ENCODE measurements at places on chromosomes 5 and 9.

- no peak for DNase-seq
Measured at GRCh38 chr5:1378096-1378495, 33.2 kb upstream of the CLPTM1L start.

DNA sequence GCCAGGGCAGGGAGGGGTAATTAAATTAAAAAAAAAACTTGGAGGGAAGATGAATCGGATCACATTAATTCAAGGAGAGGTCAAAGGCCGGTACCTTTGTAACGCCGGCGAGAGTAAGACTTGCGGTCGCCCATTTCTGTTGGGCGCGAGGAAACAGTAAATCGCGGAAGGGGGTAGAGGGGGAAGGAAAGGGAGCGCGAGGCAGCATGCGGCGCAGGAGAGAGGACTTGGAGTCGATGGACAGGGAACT lies 324 bp upstream of the RGMB start:
- no peak for DNase-seq

GRCh38 chr9:113990570-113990907 lies 87.6 kb downstream of the AMBP start:
- no peak for DNase-seq

GRCh38 chr9:107039542-107039941 lies 176.6 kb downstream of the ZNF462 start:
- peak; percentile 96 for DNase-seq

GRCh38 chr5:40429258-40430100 lies 250.2 kb upstream of the PTGER4 start:
- peak; percentile 9 for DNase-seq

GRCh38 chr9:21549251-21549765 lies 67.2 kb upstream of the IFNE start:
- peak; percentile 97 for DNase-seq

GRCh38 chr9:92164490-92164889 lies 49.3 kb upstream of the SPTLC1 start:
- no peak for DNase-seq

DNA sequence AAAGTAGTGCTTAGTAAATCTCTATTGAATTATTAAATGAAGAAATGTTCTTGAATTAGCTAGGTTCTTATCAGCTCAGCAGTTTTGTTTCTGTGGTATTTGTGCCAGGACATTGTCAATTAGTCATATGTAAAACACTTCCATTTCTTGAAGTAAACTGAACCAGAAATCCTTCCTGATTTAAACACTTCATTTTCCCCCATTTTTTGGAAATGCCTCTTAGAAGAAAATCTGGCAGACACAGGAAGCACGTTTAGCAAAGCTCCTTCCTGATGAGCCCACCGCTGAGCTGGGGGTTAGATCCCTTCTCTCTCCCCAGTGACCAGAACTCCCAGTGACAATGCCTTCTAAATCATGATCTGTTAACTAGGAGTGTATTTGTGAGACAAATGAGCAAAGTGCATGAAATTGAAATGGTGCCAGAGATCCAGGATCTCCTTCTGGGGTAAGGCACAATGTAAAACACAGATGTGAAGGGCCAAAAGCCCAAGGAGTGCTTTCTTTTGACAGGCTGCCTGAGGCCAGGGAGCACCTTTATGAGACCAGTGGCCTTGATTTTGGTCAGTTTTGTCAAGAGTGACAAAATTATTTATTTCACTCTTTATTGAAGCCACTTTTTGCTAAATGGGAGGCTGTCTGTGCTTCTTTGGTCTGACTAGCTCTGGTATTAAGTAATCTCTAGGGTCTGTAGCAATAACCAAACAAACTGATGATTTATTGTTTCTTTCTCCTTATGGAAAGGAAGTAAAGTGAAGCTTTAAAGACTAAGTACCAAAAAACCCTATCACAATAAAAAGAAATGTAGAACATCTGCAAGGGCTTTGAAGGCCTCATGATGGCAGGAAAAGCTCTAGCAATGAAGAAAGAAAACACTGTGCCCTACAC lies 25.5 kb upstream of the RUSC2 start:
- DNase-seq: no peak

DNA sequence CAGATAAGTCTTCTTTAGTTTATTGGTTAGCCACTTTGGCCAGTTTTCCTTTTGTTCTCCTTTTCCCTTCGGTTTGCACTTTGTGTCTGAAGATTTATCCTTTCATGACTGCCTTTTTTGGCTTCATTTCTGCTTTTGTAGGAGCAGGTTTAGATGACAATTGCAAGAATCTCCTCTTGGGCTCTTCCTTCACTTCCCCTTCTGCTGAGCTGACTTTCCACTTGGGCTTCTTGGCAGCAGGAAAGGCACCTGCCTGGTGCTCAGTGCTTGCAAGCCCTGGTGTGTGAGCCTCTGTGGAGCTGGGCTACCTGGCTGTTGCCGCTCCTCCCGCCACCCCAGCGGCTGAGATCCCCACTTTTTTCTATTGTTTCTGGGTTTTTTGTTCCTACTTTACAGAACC lies 7.3 kb downstream of the CCDC112 start:
- no peak for DNase-seq

- no peak for DNase-seq
Measured at GRCh38 chr9:100725371-100725770, 147.5 kb downstream of the CAVIN4 start.

GRCh38 chr5:116626272-116626723 lies 51.7 kb upstream of the SEMA6A start:
- peak; percentile 64 for DNase-seq

- peak; percentile 98 for DNase-seq
Measured at GRCh38 chr5:178642351-178642909, 15.6 kb upstream of the CLK4 start.

- DNase-seq: no peak
Measured at GRCh38 chr5:117054911-117055310, 480.3 kb upstream of the SEMA6A start.

DNA sequence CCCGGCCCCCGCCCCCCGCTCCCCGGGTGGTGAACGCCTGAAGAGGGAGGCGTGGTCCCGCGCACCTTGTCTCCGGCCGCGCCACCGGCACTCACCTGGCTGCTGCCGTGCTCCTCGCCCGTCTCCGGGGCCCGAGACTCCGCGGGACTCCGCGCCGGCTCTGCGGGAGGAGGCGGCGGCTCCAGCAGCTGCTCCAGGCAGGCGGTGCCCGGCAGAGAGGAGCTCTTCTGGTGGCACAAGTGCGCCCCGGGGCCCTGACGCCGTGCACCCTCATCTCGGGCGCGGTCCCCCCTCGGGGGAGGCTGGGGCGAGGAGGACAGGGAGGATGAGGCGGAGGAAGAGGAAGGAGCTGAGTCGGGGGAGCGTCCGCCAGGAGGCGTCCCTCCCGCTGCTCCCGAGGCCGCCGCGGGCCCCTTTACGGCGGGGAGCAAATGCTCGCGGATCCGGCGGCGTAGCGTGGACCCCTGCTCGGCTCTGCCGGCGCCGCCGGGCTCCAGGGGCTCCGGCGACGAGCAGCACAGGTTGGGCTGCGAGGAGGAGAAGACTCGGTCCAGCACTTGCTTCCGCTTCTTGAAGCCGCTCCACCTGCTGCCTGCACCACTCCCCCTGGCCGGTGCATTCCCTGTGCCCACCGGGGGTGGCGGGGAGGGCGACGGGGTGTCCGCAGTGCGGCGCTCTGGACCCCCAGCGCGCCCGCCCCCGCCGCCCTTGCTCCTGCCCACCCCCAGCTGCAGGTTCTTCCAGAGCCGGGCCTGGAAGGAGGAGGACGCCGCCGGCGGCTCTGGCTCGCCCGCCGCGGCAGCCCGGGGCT lies 928 bp downstream of the MCTP1 start:
- DNase-seq: peak; percentile 16

DNA sequence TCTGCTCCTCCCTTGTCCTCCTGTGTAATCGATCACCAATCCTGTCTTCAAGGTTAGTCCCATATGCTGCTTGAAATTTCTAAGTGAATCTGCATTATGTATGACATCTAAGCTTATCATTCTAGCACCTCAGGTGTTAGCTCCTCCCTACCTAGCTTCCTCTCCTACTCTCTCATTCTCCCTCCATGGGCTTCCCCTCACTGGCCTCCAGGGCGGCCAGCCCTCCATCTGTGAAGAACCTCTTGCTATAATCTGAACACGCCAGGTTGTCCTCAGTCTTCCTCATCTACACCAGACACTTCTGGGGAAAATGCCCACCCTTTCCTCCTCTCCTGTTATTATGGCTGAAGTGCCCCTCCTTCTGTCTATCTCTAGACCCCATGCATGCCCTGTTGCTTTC lies 599.3 kb upstream of the KLF4 start:
- no peak for DNase-seq

DNA sequence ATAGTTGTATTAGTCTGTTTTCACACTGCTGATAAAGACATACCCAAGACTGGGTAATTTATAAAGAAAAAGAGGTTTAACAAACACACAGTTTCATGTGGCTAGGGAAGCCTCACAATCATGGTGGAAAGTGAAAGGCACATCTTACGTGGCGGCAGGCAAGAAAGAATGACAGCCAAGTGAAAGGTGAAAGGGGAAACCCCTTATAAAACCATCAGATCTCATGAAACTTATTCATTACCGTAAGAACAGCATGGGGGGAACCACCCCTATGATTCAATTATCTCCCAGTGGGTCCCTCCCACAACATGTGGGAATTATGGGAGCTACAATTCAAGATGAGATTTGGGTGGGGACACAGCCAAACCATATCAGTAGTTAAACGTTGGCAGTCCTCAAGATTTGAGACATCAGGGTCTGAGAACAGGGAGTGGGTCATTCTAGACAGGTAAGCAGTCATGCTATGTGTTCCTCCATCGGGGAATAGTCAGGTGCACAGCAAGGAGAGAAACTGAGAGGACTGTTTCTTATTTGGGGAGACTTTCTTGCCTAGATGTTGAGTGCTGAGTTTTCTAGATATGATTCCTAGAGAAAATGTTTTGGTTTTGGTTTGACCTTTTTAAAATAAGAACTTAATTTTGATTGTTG lies 45.8 kb upstream of the ENTREP1 start:
- DNase-seq: no peak

DNA sequence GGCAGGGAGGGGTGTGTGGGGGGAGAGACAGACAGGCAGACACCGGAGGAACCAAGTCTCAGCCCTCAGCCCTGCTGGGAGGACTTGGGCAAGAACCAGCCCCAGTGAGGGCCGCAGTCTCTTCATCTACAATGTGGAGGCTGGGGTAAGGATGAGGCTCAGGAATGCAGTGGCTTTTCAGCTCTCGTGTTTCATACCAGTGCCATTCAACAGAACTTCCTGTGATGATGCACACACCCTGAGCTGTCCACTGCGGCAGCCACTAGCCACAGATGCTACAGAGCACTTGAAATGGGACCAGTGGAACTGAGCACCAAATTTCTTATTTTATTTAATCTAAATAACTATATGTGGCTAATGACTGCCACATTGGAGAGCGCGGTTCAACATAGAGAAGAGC lies 10.7 kb downstream of the CAMK2A start:
- peak; percentile 91 for DNase-seq

DNA sequence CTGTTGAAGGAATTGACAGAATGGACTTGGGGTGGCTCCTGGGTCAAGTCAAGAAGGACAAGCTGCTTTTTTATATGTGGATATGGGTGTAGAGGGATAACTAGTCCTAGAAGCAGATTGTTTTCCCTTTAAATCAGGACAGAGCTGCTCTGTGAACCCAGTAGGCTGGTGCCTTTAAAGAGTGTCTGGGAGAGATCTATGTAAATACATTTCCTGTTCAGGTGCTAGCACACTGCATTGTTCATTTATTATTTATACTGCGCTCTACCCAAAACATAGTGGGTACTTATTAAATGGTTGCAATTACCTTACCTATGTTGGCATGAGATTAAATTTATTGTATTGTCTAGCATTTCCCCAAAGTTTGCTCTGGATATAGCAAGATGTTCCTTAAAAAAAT lies 86.6 kb upstream of the EQTN start:
- no peak for DNase-seq

DNA sequence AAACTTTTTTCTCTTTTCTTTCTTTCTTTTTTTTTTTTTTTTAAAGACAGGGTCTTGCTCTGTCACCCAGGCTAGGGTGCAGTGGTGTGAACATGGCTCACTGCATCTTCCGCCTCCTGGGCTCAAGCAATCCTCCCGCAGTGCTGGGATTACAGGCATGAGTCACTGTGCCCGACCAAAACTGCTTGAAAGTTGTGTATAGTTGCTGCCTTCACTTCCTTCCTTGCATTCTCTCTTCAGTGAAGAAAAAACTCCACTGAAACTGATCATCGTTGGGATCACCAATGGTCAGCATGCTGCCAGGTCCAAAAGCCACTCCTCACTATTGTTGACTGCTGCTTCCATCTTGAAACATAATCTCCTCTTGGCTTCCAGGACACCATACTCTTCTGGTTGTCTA lies 66.6 kb upstream of the CTNNA1 start:
- no peak for DNase-seq

DNA sequence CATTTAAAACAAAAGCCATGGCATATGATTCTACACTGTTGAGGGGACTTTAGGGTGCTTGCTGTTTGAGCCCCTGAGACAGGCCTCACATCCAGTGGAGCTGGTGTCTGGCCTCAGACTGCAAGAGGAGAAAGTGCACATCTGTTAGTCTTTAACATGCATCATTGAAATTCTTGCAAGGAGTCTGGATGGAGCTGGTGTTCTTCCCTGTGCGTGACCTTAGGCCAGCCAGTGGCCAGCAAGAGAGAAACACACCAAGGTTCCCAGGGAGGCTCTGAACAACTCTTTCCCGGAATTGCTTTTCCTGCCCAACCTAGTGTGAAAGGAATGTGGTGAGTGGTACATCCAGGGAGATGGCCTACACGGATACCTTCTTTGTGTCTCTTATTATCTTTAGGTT lies 282.8 kb upstream of the TNC start:
- peak; percentile 77 for DNase-seq

GRCh38 chr9:80644044-80644443 lies 1045.3 kb downstream of the TLE1 start:
- DNase-seq: no peak

DNA sequence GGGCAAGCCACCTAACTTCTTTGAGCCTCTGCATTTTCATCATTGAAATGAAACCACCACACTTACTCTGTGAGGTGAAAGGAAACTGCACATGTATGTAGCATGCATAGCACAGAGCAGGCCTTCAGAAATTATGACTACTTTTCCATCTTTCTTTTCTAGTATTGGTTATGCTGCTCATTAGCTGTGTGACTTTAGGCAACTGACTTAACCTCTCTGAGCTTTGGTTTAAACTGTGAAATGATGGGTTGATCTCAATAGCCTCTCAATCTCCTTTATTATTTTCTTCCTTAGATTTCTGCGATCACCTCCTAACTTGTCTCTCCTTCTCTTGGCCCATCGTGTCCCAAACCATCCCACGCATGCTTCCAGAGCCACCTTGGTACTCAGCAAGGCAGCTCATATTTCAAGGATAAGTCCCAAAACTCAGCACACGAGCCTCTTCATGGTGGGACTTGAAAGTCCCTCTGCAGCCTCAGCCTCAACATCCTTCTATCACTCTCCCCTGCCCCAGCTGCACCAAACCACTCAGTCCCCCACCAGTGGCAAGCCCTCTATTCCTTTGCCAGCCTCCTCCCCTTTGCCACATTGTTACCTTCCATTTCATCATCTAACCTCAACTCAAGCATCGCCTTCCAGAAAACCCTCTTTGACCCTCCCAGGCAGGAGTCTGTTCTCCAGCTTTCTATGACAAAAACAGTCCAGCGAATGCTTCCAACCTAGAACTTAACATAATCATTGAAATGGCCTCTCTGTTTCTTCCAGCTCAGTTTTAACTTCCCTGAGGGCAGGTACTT lies 60.3 kb upstream of the DNAH5 start:
- peak; percentile 52 for DNase-seq

- DNase-seq: no peak
Measured at GRCh38 chr9:114969269-114969668, 38.9 kb upstream of the TNFSF8 start.

Measured in fibroblast of skin of right biceps (primary cell).